ENCODE measurements at places on chromosomes 7 and 10.

DNA sequence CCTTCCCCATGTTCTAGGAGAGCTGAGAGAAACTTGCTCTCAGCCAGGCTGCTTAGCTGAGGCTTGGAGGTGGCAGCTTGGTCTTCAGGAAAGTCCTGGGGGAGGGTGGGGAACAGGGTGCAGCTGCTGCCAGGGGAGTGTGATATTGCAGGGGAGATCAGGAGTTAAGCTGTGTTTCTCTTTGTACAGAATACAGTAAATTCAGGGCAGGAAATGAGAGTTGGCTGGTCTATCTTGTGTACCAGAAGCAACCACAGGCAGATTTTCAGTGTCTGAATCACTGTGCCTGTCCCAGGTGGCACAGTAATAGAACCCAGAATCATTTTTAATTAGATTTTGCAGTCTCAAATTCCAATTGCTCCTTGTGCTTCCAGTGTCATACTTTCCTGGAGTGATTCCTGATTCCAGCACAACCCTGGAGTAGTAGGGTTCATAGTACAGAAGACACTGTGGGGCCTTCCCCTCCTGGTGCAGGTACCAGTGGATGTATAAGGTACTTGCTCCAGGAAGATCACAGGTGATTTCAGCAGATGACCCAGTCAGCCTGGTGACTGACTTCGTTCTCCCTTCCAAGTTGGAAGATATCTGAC lies 94.0 kb upstream of the TARP start:
- DNase-seq: no peak

DNA sequence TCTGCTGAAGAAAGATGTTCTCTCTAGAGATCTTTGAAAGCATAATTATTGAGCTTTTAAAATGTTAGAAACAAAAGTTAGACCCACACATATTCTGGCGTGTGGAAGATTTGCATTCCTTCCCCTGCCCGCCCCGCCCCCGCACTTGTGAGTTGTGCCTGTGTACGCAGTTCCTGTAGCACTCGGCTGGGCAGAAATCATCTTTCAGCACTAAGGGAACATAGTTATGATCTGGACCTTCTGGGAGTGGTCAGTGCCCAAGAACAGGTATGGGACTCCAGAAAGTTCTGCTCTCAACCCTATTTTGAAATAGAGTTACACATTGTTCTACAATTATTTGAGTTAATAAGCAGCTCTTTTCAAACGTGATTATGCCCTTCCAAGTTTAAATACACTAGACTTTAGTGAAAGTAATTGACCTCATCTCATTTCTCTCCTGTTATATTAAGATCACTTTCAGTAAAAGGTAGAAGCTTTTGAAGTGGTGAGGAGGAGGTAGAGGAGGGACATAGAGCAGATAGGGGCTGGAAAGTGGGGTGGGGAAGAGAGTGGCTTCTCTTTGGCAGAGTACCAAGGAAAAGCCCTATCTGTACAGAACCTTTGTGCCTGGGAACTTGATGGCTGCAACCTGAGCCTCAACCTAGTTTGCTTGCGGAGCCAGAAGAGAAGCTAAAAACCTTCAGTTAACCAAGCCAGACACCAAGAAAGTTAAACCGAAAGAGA lies 5.7 kb downstream of the BLVRA start:
- DNase-seq: no peak

DNA sequence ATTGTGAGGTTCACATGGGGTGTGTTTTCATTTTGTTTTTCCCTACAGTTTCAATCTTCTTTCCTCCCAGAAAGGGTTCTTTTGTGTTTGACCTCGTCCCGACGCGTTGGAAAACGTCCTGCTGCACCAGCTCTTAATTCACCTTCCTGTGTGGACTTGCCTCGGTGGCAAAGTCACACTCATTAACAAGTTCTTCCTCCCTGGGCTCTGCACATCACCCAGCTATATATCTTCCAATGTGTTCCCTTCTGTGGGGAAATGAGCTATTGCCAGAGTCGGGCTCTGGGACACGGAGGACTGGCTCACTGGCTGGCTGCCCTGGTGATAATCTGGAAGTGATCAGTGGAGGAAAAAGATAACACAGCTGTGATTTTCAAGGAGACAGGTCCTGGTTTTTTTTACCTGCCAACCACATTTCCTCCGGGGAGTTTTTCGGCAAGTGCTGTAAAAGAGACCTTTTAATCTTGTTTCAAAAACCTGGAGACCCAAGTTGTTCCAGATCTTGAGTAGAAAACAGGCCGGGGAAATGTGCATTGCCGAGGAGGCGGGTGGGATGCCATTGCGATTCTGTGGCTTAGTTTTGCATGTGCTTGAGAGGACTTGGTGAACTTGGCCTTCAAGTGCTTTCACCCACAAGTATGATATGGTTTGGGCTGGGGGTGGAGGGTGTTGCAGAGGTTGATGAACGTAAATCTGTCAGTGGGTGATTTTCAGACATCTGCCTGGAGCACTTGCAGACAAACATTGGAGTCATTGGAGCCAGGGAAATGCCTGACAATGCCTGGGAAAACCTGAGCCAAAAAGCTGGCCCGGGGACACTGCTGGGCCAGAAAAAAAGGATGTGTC lies 96.5 kb upstream of the CREB5 start:
- no peak for DNase-seq

- no peak for DNase-seq
Measured at GRCh38 chr7:39509436-39509835, 56.8 kb upstream of the YAE1 start.

DNA sequence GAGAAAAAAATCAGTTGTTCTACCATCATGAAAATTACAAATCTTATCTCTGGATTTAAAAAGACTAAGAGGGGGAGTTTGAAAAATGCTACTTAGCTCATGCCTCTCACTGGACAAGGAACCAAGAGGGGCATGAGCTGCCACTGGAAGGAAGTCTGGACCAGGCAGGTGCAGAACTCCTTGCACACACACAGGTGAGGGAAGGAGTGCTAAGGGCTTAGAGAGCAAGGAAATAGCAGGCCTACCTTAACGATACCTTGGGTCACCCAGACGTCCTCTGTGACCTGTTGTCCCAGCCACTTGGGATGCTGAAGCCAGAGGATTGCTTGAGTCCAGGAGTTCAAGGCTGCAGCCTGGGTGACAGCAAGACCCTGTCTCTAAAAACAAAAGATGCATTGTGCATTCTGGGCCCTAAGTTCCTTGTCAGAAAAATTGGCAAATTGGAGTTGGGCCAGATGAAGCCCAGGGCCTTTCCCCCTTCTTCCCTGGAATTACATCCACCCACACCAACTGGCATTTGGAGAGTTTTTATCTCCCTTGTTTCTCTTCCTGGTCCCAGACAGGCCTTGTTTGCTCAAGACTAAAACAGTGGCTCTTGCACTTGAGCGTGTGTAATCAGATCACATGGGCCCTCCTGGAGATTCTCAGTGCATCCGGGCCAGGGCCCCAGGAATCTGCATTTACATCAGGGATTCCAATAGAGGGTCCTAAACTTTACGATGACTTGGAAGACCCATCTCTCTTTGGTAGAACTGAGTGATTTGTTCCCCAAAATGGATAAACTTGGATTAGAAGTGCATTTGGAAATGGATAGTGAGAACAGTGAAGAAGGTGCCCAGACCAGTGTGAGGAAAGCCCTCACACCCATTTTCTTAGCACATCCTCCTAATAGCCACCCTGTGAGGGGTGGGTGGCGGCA lies 3.0 kb downstream of the DDIT4 start:
- DNase-seq: no peak

- DNase-seq: no peak
Measured at GRCh38 chr10:114266521-114266920, 27.5 kb downstream of the VWA2 start.

DNA sequence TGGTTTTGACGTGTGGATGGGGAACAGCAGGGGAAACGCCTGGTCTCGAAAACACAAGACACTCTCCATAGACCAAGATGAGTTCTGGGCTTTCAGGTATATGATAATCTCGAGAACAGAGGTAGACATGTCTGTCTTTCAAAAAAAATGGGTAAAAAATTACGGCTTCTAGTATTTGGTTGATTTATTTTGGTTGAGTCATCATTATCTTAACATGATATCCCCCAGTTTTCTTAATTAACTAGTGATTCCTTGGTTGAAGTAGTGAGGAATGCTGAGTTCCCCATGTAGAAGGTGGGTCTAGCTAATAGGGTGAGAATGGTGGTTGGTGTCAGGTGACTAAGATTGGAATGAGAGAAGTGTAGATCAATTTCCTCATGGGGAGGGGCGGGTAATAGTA lies 10.7 kb downstream of the LIPM start:
- no peak for DNase-seq

- DNase-seq: no peak
Measured at GRCh38 chr10:129548600-129548999, 81.6 kb downstream of the MGMT start.

DNA sequence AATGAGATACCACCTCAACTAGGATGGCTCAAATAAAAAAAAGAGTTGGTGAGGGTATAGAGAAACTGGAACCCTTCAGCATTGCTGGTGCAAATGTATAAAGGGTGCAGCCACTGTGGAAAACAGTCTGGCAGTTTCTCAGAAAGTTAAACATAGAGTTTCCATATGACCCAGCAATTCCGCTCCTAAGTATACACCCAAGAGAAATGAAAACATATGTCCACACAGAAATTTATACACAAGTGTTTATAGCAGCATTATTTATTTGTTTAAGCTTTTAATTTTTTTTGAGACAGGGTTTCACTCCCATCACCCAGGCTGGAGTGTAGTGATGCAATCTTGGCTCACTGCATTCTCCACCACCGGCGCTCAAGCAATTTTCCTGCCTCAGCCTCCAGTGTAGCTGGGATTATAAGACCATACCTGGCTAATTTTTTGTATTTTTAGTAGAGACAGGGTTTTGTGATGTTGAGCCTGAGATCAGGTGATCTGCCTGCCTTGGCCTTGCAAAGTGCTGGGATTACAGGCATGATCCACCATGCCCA lies 118.2 kb upstream of the KIF5B start:
- DNase-seq: no peak

DNA sequence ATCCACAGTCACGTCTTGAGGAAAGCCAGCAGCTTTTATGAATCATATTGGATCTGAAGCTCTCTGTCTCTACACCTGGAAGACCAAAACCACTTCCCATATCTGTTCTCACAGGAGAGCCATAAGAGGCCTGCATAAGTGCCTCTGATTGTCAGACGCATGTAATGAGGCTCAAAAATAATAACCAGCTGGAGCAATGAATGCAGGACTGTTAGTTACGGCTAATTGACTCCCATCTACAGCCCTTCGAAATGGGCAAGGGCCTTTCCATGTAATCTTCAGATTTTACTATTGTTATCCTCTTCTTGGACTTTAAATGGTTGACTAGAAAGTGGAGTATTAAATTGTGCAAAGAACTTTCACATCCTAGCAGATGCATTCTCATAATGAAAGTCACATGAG lies 4.4 kb upstream of the SEMA3C start:
- no peak for DNase-seq

DNA sequence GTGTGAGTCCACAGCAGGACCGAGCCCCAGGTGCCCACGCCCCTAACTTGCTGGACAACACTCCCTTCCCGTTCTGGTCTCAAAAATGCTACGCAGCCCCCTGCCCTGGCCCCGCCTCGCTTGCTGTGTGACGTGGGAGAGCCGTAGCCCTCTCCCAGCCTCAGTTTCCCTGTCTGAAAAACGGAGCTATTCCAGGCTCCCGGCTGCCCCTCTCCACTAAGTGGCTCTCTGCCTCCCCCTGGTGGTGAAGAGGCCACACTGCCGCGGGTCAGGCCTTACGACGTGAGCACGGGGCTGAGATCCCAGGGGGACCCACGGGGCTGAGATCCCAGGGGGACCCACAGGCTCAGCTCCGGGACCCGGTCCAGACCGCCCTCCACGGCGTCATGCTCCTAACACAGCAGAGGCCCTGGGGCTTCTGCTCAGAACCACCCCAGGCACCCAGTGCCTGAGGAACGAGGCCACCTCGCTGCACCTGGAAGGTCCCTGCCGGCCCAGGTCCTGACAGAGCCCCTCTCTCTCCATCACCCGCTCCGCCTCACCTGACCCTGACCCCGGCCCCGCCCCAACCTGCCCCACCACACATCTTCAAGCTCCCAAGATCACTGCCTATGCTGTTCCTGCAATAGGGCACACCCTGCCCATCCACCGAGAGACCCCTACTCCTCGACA lies 26.7 kb downstream of the MICALL2 start:
- DNase-seq: no peak

DNA sequence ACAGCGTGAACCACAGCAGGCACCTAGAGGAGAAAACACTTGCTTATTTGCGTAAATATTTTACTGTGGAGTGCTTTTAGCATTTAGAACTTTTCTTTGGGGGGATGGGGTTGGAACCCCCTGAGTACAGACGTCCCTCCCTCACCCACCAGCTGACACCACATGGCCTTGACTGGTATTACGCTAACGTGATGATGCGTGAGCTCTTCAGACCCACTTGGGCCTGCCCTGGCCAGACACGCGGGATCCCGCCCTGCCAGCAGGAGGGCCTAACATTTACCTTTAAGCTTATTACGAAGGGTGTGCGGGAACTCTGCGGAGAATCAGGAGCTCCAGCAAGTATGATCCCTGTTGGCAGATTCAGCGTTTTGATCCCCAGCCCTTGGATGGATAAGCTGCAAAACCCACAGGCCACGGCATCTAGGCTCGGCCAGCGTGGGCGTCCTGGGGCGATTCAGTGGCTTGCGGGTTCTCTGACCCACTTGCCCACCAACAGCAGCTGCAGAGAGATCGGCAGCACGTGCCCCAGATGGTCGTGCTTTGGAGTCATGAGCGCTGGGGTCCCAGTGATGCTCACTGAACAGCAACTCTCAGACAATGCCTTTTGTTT lies 545.5 kb upstream of the FOXK1 start:
- DNase-seq: no peak

GRCh38 chr7:23469961-23470250 lies 385 bp downstream of the IGF2BP3 start:
- no peak for DNase-seq

DNA sequence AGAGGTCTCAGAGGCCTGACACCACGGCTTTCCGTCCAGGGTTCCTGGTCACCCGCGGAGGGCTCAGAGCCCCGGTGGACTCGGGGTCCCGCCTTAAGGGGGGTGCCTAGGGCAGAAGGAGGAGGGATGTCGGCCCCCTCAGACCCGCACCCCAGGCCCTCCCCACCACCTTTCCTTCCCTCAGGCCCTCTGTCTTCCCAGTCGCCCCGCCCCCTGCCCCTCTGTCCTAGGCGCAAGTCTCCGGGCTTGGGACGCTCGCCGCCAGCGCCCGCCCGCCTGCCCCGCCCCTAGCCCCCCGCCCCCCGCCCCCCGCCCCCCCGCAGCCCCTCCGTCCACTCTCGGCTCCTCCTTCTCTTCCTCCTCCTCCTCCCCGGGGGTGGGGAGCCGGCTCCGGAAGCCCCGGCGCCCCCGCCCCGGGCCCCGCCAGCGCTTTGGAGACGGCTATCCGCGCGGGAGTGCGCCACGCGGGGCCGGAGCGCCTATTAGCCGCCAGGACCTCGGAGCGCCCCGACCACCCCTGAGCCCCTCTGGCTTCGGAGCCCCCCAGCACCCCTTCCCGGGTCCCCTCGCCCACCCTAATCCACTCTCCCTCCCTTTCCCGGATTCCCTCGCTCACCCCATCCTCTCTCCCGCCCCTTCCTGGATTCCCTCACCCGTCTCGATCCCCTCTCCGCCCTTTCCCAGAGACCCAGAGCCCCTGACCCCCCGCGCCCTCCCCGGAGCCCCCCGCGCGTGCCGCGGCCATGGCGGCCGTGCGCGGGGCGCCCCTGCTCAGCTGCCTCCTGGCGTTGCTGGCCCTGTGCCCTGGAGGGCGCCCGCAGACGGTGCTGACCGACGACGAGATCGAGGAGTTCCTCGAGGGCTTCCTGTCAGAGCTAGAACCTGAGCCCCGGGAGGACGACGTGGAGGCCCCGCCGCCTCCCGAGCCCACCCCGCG lies at the start of gene AEBP1:
AEBP1 (plus strand) TSS at position 423 of the 937 bp plus-strand sequence; CDS start at position 744, 321 bp downstream.
- peak; percentile 77 for DNase-seq

Measured in left hindlimb (tissue), 1 donor.